ENCODE measurements at places on chromosomes 1 and 21.

GRCh38 chr1:246364415-246364941 is 142.6 kb downstream of the SMYD3 start:
- H3K27me3 ChIP-seq = no peaks in the 10 kb centered on the region
- H3K36me3 ChIP-seq = peaks cover 28% of the 10 kb centered on the region
- no peak for DNase-seq

GRCh38 chr1:13664451-13664850 is 35.5 kb upstream of the PRDM2 start:
- H3K4me1 ChIP-seq = peaks cover 13% of the 10 kb centered on the region
- no peak for DNase-seq
- H3K36me3 ChIP-seq = peaks cover under 1% of the 10 kb centered on the region
- no peak overlapping the region for H3K4me3 ChIP-seq
- H3K27ac ChIP-seq = no peak overlapping the region

DNA sequence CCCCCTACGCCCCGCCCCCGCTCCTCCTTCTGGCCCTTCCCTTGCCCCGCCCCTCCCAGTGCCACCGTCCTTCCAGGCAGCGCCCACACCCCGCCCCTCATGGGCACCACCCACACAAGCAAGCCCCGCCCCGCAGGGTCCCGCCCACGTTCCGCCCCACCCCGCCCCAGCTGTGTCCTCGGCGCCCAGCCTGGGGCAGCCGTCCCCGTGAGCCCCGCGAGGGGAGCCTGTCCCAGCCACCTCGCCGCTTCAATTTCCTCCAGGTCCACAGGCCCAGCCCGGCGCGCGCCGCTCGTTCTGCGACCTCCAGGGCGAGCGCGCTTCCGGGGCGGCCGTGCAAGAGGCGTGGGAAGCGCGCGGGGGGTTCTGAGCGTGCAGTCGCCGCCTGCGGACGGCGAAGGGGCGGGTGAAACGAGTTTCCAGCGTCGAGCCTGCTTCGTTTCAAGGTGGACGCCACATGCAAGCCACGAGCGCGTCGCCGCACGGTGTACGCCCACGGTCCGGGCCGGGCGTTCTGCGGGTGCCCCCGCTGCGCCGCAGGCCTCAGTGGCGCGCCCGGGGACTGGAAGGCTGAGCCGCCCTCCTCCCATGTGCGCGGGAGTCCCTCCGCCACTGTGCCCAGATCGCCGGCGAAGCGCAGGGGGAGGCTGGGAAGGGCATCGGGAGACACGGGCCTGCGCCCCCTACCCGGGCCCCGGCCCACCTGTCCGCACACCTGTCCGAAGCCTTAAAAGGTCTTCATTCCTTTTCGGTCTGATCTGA is 10.8 kb upstream of the FAAP20 start:
- peak; percentile 90 for DNase-seq
- H3K27ac ChIP-seq = no peak overlapping the region
- peaks cover 2% of the 10 kb centered on the region for H3K4me1 ChIP-seq

- H3K36me3 ChIP-seq = no peaks in the 10 kb centered on the region
- no peak overlapping the region for H3K4me3 ChIP-seq
- H3K27me3 ChIP-seq = no peaks in the 10 kb centered on the region
- no peak for DNase-seq
- H3K27ac ChIP-seq = no peak overlapping the region
- peaks cover 4% of the 10 kb centered on the region for H3K4me1 ChIP-seq
These were observed 75.5 kb downstream of the SIPA1L2 start for GRCh38 chr1:232554409-232554808.

DNA sequence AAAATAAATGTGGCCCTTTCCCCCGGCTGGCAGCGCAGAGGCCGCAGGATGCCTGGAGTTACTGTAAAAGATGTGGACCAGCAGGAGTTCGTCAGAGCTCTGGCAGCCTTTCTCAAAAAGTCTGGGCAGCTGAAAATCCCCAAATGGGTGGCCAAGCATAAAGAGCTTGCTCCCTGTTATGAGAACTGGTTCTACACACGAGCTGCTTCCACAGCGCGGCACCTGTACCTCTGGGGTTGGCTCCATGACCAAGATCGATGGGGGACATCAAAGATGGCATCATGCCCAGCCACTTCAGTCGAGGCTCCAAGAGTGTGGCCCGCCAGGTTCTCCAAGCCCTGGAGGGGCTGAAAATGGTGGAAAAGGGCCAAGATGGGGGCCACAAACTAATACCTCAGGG is 95.9 kb downstream of the LRIG2 start:
- H3K4me3 ChIP-seq = no peak overlapping the region
- no peak overlapping the region for H3K27ac ChIP-seq
- peaks cover 6% of the 10 kb centered on the region for H3K27me3 ChIP-seq
- DNase-seq = no peak

- peak; percentile 34 for DNase-seq
- H3K4me1 ChIP-seq = peaks cover 26% of the 10 kb centered on the region
- H3K27me3 ChIP-seq = peaks cover 3% of the 10 kb centered on the region
- peak within 1 kb of the TSS; percentile 33 for H3K27ac ChIP-seq
These were observed at the start of gene DNALI1 for GRCh38 chr1:37556712-37557196. DNALI1 (plus strand) TSS chr1:37556940; CDS start chr1:37556995, 55 bp downstream.

GRCh38 chr1:17117451-17118265 is 1.6 kb downstream of the PADI2 start:
- DNase-seq = no peak
- H3K36me3 ChIP-seq = no peaks in the 10 kb centered on the region
- no peak overlapping the region for H3K27ac ChIP-seq
- no peak overlapping the region for H3K4me3 ChIP-seq

GRCh38 chr1:201748335-201748734 is 80.6 kb upstream of the IPO9 start:
- H3K27ac ChIP-seq = no peak overlapping the region
- peaks cover 7% of the 10 kb centered on the region for H3K4me1 ChIP-seq
- no peak overlapping the region for H3K4me3 ChIP-seq
- no peak for DNase-seq
- no peaks in the 10 kb centered on the region for H3K27me3 ChIP-seq
- no peaks in the 10 kb centered on the region for H3K36me3 ChIP-seq

- peaks cover 5% of the 10 kb centered on the region for H3K27me3 ChIP-seq
- no peaks in the 10 kb centered on the region for H3K36me3 ChIP-seq
- no peak overlapping the region for H3K27ac ChIP-seq
These were observed 85.6 kb downstream of the MAN1C1 start for GRCh38 chr1:25702101-25702775.

DNA sequence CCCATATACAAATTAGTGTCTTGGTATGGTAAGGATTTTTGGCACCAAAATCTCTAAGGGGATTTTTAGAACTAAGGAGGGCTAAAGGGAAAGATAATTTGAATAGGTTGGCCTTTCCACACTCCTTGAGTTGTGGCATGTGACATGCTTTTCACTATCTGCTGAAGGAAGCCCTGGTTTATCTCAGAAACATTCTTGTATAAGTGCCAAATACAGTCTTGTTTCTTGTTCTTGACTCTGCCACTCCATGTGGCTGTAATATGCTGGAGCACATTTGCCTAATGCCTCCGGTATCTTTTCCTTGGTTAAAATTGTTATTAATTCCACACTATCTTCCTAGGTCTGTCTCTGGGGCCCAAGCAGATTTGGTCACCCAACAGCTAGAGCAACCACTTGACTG is 457.0 kb downstream of the USP25 start:
- no peak for DNase-seq
- no peak overlapping the region for H3K4me3 ChIP-seq

DNA sequence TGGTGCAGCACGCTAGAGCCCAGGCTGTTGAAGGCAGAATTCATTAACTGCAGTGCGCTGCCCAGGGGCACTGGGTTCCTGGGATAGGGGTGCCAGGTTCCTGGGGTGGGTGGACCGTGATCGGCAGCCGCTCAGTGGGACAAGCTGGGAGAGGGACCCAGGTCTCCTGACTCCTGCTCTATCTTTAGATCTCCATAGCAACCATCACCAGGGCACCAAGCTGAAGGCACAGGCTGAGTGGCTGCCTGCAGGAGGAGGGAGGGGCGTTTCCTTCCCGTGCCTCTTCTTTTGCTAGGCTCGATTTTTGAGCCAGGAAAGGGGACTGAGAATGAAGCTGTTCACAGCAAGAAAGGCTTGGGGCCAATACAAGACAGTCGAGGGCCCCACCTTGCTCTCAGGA is 20.9 kb upstream of the CDCP2 start:
- H3K27me3 ChIP-seq = no peaks in the 10 kb centered on the region
- no peaks in the 10 kb centered on the region for H3K36me3 ChIP-seq
- no peak overlapping the region for H3K27ac ChIP-seq
- H3K4me1 ChIP-seq = peaks cover 6% of the 10 kb centered on the region
- no peak overlapping the region for H3K4me3 ChIP-seq

- H3K4me3 ChIP-seq = no peak overlapping the region
- H3K36me3 ChIP-seq = no peaks in the 10 kb centered on the region
- DNase-seq = no peak
- H3K27ac ChIP-seq = no peak overlapping the region
- peaks cover 14% of the 10 kb centered on the region for H3K4me1 ChIP-seq
These were observed 106.4 kb upstream of the DPYD start for GRCh38 chr1:98027103-98027705.

DNA sequence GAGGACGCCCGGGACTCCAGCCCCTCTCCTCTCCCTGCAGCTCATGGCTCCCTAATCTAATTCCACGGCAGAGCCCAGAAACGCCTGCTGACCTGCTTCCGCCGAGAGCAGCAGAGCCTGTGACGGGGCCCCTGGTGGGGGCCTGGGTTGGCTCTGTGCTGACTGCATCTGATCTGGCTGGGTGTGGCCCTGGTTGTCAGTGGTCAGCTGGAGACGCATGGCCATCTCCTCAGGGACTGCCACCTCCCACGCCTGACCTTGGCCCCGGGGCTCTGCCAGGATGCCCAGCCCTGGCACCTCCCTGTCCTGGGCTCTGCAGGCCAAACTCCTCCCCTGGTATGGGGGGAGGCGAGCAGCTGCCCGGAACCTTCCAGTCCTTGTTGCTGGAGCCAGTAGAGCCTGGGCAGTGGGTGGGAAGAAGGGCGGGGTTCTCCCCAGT is 1.1 kb upstream of the PLCH2 start:
- H3K27ac ChIP-seq = no peak overlapping the region
- H3K4me1 ChIP-seq = no peaks in the 10 kb centered on the region
- no peak overlapping the region for H3K4me3 ChIP-seq
- H3K27me3 ChIP-seq = no peaks in the 10 kb centered on the region
- DNase-seq = no peak
- no peaks in the 10 kb centered on the region for H3K36me3 ChIP-seq

- DNase-seq = no peak
- no peak overlapping the region for H3K27ac ChIP-seq
- H3K36me3 ChIP-seq = no peaks in the 10 kb centered on the region
- no peaks in the 10 kb centered on the region for H3K27me3 ChIP-seq
These were observed 7.5 kb downstream of the C1orf198 start for GRCh38 chr1:230860617-230861384.

DNA sequence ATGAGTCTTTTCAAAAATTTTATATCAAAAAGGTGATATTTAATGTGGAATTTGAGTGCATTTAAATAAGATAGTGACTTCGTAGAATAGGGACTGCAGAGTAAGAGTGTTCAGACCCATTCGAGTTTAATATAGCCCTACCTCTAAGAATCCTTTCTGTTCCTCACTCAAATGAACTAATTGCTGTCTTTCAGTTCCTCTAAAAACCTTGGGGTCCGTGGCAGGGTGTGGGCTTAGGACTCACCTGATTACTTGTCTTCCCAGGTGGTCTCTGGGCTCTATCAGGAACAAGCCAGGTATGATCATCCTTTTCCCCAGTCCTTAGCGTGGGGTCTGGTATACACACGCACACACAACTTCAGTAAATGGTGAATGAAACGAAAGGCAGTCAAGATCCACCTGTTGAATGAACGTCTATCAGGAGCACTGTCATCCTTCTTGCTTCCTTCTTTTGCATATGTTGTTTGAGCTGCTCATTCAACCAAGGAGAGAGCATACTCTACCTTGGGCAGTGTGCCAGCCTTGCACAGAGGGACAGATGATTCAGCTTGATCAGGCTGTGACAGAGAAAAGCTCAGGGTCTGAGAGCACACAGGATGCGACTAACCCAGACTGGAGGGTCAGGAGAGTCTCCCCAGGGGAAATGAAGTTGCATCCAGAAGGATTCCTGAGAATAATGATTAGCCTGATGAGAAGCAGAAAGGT is 1.2 kb upstream of the RNF11 start:
- H3K27me3 ChIP-seq = no peaks in the 10 kb centered on the region
- H3K36me3 ChIP-seq = no peaks in the 10 kb centered on the region
- H3K27ac ChIP-seq = peak overlapping the region; percentile 74

- no peak overlapping the region for H3K27ac ChIP-seq
- H3K36me3 ChIP-seq = no peaks in the 10 kb centered on the region
- H3K27me3 ChIP-seq = peaks cover 54% of the 10 kb centered on the region
- peaks cover 3% of the 10 kb centered on the region for H3K4me1 ChIP-seq
These were observed 85.6 kb downstream of the PAX7 start for GRCh38 chr1:18716112-18716784.

DNA sequence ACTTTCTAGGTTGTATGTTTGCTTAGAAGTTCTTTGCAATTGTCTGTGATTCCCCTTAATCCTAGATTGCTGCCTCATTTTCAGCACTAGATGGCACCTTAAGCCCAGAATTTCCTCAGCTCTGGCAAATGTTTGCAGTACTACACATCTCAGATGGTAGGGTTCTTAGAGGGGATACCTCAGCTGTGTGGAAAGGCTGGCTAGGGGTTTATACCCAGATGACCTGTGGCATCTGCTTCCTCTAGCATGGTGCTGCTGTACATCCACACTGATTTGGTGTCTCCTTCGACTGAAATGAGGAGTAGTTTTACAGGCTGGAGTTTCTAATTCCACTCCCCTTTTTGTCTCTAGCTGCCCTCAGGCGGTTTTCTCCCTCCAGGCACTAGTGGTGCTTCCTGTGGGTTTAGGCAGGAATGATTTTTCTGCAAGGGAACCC is 23.5 kb downstream of the ASB17 start:
- H3K4me1 ChIP-seq = no peaks in the 10 kb centered on the region
- H3K27ac ChIP-seq = no peak overlapping the region
- H3K4me3 ChIP-seq = no peak overlapping the region
- H3K27me3 ChIP-seq = peaks cover 2% of the 10 kb centered on the region
- DNase-seq = no peak

GRCh38 chr1:229464672-229465071 is 30.8 kb upstream of the ACTA1 start:
- H3K4me1 ChIP-seq = no peaks in the 10 kb centered on the region
- H3K27me3 ChIP-seq = no peaks in the 10 kb centered on the region
- H3K36me3 ChIP-seq = peaks cover 56% of the 10 kb centered on the region
- DNase-seq = no peak
- H3K27ac ChIP-seq = no peak overlapping the region
- no peak overlapping the region for H3K4me3 ChIP-seq

GRCh38 chr1:95072117-95072516 is 634 bp downstream of the ALG14 start:
- H3K27ac ChIP-seq = peak overlapping the region; percentile 99
- H3K27me3 ChIP-seq = peaks cover 3% of the 10 kb centered on the region
- peaks cover 27% of the 10 kb centered on the region for H3K4me1 ChIP-seq

- no peak for DNase-seq
- no peaks in the 10 kb centered on the region for H3K27me3 ChIP-seq
- H3K4me1 ChIP-seq = no peaks in the 10 kb centered on the region
- no peak overlapping the region for H3K27ac ChIP-seq
- H3K4me3 ChIP-seq = no peak overlapping the region
- no peaks in the 10 kb centered on the region for H3K36me3 ChIP-seq
These were observed 633.8 kb downstream of the NCAM2 start for GRCh38 chr21:21631961-21632360.

DNA sequence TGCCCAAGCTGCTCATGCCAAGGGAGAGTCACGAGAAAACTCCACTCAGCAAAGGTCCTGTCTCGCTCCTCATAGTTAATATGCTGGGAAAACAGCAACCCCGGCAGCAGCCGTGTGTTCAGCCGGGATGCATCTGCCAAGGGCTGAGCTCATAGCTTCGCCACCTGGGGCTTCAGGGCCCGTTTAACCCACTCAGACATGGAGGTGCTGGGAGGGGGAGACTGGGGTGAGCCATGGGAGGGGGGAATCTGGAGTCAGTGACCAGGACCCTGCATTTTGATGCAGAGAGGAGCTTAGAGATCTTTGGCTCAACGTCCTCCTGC is 283.4 kb downstream of the PTPRU start:
- H3K4me1 ChIP-seq = no peaks in the 10 kb centered on the region
- H3K27me3 ChIP-seq = peaks cover 9% of the 10 kb centered on the region
- H3K4me3 ChIP-seq = no peak overlapping the region
- H3K36me3 ChIP-seq = no peaks in the 10 kb centered on the region
